Activated T-helper 2 cell treated with anti-CD3 and anti-CD28 coated beads, Interferon-gamma antibody, Interleukin-2, Interleukin-4, amounts not matched to agents 10 μg/mL and 5 μg/mL and 100 μg/mL, durations not matched to agents 14 hours and 24 hours and 36 hours (primary cell): ENCODE measurements at places on chromosomes 12 and 14. TPM values are rescaled to one million over a fixed set of nuclear protein-coding genes. Genes with fewer than 3 reads are reported as not detected.

Gene RAN
- total RNA-seq: 1,905 and 1,953 TPM in 2 replicates

Gene TBX3
- not detected in 2 replicates for total RNA-seq

Gene REP15
- 1.5 and 2.2 TPM in 2 replicates for total RNA-seq

Gene TMEM229B
- 0.71 and 0.75 TPM in 2 replicates for total RNA-seq

Gene E2F7
- total RNA-seq: 14.3 and 17.7 TPM in 2 replicates

Gene CRIP2
- 0.16 and 0.55 TPM in 2 replicates for total RNA-seq

Gene ZFYVE1
- total RNA-seq: 8.3 and 9.8 TPM in 2 replicates

Gene USP44
- 4.3 and 5.7 TPM in 2 replicates for total RNA-seq

Gene MVK
- total RNA-seq: 28.7 and 33.6 TPM in 2 replicates
